ENCODE measurements at places on chromosomes 13 and 19.

- DNase-seq, result no peak
Measured at GRCh38 chr13:40552895-40553294, 113.5 kb downstream of the FOXO1 start.

DNA sequence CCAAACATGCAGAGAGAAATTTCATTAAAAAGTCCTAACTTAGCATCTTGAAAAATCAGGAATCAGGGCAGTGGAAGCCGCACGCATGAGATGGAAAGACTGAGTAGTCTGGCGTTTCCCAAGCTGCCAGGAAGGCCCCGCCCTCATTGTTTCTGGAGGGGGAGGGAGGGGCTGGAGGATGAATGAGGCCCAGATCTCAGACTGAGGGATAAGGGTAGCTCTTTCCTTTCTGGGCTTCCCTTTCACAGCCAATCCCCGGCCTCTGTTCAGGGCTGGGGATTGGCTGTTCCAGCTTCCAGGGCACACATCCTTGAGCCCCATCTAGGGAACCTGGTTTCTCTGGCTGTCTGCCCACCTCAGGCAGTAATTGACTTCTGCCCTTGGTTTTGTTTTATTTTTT, 7.3 kb downstream of the C19orf53 start:
- DNase-seq, result no peak

DNA sequence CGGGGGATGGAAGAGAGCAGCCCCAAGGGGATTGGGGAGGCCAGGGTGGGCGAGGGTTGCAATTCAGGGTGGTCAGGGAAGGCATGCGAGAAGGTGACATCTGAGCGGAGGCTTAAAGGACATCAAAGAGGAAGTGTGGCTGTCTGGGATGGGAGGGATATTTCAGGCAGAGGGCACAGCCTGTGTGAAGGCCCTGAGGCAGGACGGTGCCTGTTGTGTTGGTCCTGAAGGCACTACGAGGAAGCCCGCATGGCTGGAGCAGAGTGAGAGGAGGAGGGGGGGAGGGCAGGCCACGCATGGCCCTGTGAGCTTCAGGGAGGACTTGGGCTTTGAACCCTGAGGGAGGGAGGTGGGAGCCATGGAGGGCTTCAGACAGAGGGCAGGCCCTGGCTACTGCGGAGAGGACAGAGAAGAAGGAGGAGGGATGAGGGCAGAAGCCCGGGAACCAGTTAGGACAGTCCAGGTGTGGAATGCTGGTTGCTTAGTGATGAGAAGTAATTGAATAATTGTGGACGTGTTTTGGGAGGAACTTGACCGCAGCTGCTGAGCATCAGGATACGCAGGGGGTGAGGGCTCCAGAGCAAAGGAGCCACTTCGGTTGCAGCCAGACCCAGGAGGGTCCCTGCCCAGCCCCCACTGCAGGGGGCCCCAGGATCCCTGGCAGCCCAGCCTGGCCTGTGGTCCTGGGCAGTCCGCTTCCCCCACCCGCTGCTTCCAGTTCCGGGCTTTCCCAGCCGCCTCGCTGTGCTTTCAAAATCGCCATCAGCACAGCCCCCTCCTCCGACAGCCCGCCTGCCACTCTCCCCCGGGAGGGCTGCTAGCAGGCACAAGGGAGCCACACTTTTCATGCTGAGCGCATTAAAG, 6.2 kb downstream of the TLE6 start:
- no peak for DNase-seq

GRCh38 chr19:492091-492531, 4.2 kb upstream of the MADCAM1 start:
- no peak for DNase-seq

DNA sequence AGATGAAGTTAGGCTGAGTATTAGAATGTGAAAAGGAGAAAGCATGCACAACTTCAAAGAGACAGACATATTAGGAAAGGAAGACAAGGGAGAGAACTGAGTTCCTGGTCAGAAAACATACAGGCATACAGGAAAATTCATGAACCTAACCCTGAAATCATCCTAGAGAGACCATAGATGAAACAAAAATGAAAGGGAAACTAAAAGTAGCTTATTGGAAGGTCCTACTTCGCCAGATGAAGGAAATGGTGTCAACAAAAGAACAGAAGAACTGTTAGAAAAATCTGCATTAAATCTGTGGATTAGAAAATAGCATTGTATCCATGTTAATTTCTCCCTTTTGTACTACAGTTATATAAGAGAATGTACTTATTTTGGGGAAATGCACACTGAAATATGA, 169.0 kb upstream of the UFM1 start:
- no peak for DNase-seq

DNA sequence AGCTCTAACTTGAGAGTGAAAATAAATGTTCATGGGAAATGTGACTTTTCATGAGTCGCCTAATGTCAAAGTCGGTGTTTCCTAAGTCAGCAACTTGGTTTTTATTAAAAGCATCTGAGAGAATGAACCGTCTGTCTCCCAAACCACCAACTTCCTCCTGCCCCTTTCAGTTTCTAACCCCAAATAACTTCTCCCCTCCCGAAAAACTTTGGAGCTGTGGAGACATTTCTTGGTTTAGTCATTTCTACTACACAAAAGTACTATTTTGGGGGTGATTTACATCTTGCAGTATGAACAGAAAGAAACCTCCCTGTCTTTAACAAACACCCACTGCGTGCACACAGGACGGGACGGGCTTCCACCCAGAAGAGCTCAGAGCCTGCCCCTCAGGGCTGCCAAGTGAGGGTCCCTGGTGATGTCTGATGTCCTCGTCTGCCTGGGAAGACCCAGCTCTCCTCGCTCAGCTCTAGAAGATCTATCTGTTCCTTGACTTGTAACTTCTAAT, 65.0 kb downstream of the RASA3 start:
- no peak for DNase-seq

DNA sequence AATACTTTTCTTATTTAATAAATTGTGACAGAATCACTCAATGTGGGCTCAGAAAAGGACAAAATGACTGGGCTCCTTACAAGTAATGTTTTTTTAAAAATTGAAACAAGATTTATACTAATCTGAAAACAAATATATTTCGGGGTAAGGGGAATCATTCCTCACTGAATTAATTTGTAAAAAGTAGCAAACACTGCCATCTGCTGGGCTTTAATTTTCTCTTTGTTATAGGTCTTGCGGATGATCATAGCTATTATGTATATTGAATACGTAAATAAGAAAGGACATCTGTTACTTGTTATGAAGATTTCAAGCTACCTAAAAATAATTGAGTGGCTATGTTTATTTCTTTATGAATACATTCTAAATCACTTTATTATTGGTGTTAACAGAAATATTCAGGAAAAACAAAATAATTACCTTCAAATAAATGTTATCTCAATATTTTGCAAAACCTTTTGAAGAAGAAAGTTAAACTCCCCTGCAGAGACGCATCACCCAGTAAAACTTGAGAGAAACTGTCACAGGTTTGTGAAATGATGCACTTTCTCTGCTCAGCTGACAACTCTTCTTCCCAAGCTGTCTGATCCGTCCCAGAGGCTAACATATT, 17.8 kb upstream of the ENOX1 start:
- no peak for DNase-seq

All from occipital lobe (tissue), 3 donors.